LNCaP clone FGC (cell line): ENCODE measurements at places on chromosomes 16 and 17.

GRCh38 chr16:27785307-27785678, 235.3 kb downstream of the KATNIP start:
- no peak for DNase-seq

DNA sequence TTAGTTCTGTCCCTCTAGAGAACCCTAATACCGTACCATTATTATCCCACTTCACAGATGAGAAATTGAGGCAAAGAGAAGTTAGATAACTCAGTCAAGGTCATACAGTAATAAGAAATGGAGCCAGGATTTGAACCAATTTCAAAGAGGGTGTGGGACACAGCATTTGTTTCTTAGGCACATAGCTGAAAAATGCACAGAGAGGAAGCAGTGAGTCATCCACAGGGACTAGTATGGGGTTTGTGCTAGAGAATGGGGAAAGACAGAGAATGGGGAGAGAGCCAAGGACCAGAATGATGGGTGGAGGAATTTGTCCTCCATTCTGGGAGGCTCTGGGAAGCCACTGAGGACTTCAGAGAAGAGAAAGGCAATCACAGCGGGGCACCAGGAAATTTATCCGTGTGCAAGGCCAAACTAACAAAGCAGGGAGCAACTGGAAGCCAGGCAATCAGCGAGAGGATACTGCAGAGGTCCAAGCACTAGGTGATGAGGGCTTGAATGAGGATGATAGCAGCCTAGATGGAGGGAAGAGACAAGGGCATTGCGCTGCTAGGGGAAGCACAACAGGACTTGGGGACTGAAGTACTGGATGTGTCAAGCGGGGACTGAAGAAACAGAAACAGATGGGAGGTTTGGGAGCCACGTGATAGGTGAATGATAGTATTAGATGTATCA, 78.1 kb upstream of the ZFHX3 start:
- no peak for DNase-seq

GRCh38 chr16:48452991-48453760, 68.0 kb upstream of the SIAH1 start:
- no peak for DNase-seq

- DNase-seq, result no peak
Observed at GRCh38 chr16:88706965-88707826, 893 bp downstream of the CTU2 start.

DNA sequence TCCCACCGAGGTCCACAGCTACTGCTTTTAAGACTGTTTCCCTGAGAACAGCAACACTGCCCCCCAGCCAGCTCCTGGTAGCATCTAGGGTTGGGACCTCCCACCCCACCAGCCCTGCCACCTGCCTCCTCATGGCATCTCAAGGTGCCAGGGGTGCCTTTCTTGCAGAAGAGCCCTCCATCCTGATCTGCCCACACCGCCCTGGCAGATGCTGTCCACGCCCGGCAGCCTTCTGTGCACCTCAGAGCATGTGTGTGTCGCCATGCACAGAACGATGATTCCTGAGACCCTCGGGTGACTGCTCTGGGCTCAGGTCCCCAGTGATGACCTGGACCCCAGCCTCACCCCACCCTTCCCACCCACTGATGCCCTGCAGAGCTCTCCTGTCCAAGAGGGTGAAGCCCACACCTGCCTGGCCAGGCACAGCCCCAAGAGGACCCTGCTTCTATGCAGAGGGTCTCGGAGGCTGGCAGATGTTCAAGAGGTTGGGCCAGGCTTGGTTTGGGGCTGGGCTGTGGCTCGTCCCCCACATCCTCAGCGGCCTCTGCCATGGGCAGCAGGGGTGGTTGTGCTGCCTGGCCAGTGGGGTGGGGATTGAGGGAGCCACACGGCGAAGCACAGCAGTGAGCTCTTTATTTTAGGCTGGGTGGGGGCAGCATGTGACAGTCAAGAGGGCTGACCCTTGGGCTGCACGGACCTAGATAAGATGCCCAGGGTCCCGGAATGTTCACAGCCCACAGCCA, 5.2 kb upstream of the SPATA2L start:
- no peak for DNase-seq

DNA sequence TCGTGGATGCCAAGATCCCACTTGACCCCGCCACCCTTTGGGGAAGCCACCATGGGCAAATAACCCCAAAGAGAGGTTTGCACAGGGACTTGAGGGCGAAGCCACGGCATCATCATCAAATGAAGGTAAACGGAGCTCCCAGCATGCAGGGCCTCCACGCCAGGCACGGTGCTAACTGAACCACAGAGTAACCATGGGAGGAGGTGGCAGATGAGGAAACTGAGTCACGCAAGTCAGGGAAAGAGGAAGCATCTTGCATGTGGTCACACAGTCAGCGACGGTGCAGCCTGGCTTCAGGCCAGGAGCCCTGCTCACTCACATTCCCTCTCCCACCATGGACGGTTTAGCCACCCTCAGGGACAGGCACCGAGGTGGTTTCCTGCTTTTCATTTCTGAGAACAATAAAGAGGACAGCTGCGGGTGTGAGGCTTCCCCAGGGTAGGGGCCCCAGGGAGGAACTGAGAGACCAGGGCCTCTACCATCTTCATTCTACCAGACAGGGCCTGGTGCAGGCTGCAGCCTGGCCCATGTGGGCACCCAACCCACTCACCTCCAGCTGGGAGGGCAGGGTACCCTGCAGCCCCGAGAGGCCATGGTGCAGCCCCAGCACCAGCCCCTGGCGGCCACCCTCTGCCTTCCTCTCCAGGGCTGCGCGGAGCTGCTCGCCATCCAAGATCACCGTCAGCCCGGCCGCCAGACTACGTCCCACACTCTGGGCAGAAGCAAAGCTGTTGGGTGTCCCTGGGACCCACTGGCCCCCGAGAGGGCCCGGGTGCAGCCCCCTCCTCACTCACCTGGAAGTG, 78.3 kb downstream of the RMI2 start:
- DNase-seq, result no peak

GRCh38 chr16:15536843-15537242, 102.5 kb downstream of the BMERB1 start:
- DNase-seq, result no peak

- no peak for DNase-seq
Observed at GRCh38 chr16:50532576-50532975, 15.6 kb upstream of the NKD1 start.

- no peak for DNase-seq
Observed at GRCh38 chr16:66894948-66895688, 14.8 kb downstream of the PDP2 start.

- DNase-seq, result peak; percentile 68
Observed at GRCh38 chr16:48526058-48526957, 83.7 kb downstream of the N4BP1 start.

GRCh38 chr17:6856051-6856450, 24.5 kb upstream of the TEKT1 start:
- no peak for DNase-seq

- no peak for DNase-seq
Observed at GRCh38 chr17:46144246-46144645, 49.0 kb downstream of the KANSL1 start.

DNA sequence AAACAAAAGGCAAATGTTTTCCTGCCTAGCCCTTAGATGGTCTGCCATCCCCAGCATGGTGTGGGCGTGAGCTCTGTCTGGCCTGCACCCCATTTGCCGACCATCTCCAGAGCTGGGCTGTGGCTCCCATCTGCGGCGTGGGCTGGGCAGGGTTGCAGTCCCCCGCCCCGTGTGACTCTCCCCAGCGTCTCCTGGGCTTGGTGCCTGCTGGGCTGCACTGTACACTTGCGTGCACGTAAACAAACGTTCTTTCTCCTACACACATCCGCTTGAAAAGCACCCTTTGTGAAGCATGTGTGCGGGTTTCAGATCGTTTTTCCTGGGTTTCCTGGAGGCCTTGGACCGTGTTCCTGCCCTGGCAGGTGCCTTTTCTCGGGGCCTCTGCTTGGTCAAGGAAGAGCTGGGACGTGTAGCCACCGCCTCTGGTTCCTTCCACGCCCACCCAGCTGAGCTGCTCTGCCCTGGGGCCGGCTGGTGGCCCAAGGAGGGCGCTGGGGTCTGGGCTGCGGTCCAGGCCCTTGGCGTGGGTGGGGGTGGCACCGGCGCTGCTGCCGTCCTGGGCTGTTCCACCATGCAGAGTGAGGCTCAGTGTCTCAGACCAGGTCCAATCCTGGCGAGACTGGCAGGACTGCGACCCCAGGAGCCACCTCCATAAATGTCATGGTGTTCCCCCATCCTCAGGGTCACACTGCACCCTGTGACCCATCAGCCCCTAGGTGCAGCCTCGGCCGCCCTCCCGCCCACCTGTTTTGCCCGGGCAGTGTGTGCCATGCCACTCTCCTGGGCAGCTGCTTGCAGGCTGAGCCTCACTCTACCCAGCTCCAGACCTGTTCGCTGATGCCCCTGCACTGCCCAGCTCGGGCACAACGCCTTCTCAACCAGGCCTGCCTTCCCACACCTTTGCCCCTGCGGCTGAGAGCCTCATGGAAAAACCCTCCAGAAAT, 9.9 kb upstream of the BAIAP3 start:
- no peak for DNase-seq

DNA sequence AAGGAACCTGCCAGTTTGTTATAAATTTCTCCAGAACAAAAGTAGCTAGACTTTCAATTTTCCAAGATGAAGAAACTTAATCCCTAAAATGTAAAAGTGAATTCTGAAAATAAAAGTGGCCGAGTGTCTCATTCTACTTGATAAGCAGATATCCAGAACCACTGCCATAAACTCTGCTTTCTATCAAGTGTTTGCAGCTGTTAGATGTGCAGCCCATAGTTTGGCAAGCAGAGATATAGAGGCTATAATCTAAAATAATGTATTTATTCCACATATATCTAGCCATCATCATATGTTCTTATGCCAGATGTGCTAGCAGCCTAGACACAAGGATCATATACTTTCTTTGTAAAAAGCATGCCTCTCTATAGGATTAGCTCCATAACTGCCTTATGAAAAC, 14.7 kb upstream of the FBXL20 start:
- DNase-seq, result no peak

DNA sequence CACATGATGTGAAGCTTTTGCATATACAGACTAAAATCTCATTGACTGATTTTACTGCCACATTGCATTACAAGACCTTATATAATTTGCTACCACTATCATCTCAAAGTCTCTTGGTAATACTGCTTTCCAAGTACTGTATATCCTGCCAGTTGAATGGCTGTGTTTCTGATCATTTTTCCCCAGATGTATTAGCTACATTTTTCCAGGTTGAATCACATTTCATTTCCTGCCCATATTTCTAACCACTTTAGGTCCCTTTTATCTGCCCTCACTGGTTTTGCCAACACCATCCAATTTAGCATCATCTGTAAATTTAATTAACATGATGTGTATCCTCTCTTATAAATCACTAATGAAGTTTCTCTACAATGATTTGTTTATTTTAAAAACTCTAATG, 365.7 kb upstream of the PMFBP1 start:
- no peak for DNase-seq

DNA sequence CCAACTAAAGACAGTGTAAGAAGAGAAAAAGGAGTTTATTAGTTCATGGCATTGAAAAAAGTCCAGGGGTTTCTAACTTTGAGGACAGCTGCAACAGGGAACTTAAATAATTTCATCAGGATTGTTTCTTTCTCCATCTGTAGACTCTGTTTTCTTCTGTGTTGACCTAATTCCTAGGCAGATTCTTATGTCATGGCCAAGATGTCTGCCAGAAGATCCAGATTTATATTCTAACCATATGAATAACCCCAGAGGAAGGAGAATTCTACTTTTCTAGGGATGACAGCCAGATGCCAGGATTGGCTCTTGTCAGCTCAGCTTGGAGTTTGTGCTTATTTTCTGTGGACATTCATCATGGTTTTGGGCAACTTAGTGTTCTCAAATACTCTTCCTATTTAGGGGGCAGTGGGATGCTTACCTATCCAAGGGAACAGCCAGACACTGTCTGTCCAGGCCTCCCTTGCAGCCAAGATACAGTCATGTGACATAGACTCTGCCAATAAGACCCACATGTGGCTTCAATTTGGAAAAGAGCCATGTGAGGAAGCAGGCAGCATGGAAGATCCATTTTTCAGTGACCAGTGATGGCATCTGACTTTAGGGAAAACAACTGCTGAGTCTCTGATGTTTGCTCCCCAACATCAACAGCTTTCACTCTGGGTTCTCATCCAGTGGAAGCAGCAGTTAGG, 18.2 kb downstream of the PCTP start:
- no peak for DNase-seq

DNA sequence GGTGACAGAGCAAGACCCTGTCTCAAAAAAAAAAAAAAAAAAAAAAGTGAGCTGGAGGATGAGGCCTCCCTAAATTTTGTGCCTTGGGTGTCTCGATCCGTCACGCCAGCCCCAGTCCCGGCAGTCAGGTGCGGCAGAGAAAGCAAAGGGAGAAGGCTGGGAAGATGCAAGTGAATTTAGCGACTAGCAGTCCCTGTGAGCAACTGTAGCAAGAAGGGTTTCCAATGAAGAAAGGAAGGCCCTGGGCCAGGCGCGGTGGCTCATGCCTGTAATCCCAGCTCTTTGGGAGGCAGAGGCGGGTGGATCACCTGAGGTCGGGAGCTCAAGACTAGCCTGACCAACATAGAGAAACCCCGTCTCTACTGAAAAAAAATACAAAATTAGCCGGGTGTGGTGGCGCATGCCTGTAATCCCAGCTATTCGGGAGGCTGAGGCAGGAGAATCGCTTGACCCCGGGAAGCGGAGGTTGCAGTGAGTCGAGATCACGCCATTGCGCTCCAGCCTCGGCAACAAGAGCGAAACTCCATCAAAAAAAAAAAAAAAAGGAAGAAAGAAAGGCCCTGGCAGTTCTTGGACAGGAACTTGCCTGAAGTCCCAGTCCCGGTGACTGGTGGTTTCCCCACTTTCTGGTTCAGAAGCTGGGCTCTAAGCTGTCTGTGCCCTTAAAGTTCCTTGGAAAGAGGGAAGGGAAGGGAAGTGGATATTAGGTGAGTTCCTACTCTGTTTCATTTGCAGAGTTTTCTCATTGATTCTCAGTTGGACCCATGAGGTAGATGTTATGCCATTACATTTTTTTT, 1.8 kb upstream of the QPRT start:
- DNase-seq, result no peak

GRCh38 chr17:34386697-34387550, 23.9 kb upstream of the CCL1 start:
- no peak for DNase-seq

- no peak for DNase-seq
Observed at GRCh38 chr16:15459791-15460190, 25.4 kb downstream of the BMERB1 start.

DNA sequence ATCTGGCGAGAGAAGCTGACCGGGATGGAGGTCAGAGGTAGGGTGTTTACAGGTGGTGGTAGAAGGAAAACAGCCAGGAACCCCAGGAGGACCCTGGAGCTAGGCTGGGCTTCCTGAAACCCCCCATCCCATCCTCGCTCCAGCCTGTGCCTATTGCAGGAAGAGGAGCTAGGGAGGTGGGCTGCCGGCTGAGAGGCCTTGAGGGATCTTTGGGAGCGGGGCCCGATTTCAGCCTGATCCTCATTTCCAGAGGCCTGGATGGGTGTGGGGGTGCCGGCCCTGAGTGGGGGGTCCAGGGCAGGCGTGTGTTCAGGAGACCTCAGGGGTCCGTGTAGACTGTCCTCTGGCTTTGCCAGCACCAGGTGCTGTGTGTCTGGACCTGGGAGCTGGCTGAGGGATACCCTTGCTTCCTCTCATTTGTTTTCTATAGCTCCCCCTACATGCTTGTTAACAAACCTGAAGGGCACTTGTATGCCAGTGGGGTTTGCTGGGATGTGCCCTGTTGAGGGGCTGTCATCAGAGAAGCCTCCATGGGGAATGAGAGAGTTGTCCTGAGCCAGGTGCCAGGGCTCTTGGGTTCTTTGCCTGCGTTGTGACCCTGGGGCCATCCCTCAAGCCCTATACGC, 18.9 kb upstream of the RAP1GAP2 start:
- no peak for DNase-seq

GRCh38 chr16:14509055-14509454, 121.0 kb downstream of the PARN start:
- no peak for DNase-seq

- no peak for DNase-seq
Observed at GRCh38 chr16:65538976-65539375, 417.1 kb upstream of the CDH11 start.
